Urothelium cell line (cell line): ENCODE measurements at places on chromosomes 1 and 21.

GRCh38 chr1:101905283-101905835, 91.4 kb downstream of the OLFM3 start:
- no peak for DNase-seq

DNA sequence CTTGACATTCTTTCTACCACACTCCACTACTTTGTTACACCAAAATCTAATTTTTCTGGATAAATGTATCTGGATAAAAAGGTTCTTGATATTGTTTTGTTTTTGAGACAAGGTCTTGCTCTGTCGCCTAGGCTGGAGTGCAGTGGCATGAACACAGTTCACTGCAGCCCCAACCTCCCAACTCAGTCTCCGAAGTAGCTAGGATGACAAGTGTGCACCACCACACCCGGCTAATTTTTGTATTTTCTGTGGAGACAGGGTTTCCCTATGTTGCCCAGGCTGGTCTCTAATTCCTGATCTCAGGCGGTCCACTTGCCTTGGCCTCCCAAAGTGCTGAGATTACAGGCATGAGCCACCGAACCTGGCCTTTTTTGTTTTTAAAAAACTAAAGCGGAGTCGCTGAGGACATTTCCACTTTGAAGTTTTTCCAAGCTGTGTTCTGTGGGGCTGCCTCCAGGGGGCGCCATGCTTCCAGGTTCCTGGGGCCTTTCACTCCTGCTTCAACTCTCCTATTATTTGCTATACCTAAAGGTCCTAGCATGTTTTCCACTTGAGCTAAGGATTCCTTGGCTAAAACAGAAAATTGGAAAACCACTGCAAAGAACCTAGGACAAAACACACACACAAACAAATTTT, 14.1 kb upstream of the NCMAP start:
- DNase-seq, result no peak

DNA sequence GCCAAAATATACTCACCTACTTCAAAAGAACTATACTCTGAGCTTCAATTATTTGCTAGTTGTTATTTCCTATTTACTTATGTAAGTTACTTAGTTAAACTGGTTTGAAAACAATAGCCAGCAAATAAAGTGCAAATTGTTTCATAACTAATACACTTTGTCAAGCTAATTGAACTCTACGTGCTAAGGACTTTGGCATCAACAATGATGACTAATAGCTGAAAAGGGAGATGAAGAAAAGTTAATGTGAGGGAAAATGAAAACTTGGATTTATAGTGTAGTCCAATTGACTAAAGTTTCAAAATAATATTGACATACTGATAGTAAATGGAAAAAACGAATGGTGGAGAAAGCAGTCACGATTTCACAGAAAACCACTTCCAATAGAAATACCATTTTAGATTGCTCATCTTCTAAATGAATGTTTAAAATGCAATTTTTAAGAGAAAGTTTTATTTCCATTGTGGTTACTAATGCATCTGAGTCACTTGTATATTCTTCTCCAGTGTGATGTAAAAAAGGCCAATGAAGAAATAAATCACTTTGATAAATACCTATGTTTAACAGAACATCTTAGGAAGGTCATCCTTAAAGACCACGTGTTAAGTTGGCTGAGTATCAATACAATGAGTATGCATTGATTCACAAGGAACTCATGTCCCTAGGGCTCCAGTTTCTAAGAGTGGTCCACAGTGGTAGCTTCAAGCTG, 455.2 kb downstream of the LTN1 start:
- peak; percentile 16 for DNase-seq

GRCh38 chr1:94463765-94464330, 45.7 kb downstream of the ABCD3 start:
- peak; percentile 34 for DNase-seq

- DNase-seq, result no peak
Measured at GRCh38 chr1:52676249-52676903, 21.8 kb downstream of the COA7 start.

DNA sequence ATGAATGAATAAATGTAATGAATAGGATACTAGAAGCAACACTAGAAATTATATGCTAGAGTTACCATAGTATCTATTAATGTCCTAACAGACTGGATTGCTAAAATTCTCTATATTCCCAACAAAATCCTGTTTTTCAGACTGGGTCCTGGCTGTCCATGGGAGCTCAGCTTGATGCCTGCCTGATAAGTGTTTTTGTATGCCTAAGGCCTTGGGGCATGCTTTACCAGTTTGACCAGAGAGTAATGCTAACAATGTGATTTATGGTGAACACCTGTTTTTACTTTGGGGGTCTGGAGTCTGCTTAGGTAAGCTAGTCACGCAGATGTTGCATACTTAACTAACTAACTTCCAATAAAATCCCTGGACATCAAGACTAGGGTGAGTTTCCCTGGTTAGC, 318.8 kb upstream of the DEPDC1 start:
- DNase-seq, result no peak

DNA sequence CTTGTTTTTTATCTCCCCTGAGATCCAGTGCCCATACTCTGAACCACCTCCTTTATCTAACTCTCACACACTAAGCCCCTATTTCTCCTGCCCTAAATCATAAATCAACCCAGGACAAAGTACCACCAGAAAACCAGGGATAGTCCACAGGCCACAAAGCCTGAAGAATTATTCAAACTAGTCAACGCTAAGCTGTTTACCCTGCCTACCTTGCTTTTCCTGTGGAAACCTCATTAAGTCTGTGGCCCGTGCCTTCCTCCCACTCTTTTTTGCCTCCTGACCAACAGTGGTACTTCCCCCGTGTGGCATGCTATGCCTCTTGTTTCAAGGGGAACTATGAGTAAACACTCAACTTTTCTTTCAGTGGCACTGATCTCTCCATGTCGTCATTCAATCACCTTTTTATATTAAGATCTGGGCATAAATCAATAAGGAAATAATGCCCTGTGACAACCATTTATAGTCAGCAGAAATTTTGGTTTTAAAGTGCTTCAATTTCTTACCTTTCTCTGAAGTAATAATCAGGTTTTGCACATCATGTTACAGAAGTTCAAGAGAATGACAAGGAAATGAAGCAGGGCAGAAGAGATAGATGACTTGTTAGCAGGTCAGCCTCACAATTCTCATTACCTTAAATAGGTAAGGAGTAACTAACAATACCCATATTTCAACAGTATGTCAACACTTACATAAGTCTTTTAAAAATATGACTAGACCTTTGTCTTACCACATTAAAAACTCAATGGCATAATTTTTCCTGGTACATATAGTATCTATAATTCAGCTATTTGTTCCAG, 32.1 kb downstream of the EYA3 start:
- no peak for DNase-seq

DNA sequence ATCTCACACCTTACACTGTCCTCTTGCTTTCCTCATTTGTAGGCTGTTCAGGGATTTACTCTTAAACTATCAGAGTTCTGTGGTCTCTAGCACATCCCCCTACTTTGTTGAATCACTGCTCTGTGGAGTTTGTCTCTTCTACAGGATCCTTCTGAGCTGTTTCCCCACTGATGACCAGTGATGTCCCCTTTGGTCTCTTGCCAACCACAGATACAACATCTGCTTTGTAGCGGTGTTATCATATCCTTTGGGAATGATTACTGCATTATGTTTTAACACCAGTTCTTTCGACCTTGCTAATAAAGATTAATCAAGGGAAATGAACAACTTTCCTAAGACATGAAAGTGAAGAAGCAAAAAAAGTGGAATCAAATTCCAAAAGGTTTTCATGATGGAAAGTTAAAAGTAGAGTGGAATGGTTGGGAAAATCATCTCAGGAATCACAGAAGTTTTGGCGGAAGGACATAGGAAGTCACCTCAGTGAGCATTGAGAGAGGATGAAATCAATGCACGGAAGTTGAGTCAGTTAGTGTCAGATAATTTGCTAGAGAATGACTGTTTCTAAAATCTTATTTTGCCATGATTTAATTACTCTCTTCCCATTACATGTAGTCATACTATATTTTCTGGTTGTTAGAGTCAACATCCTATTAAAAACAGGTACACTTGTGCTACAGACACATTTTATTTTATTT, 11.2 kb downstream of the OR10K2 start:
- no peak for DNase-seq

DNA sequence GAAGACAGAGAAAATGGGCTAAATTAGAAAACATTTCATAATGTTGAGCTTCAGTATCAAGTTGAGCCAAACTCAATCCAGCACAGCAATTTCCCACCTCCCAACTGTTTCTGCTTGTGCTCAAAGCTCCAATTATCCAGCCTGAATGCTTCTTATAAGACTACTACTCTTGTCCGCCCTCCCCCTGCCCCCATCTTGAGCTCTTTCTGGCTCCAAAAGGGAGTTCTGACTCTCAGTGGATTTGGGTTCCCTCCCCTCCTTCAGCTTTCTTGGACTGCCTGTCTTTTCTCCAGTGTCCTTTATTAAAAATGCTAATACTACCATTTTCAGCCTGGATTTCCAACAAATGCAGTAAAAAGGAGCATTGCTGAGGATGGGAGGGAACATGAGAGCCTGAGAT, 174.8 kb downstream of the ASTN1 start:
- DNase-seq, result no peak

DNA sequence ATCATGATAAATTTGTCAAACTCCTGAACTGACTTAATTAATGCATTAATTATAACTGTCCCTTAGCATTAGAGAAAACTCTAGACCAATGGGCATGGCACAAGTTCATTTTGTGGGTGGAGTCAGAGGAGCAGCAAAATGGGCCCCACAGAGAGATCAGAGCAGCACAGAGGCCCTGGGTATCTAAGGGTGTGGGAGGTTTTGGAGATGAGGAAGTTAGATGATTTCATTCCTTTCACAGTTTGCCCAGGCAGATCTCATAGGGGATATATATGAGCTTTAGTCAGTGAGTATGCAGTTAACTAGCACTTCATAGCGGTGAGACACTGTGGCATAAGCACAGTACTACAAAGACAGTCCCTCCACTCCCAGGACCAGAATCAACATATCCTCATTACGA, 117.3 kb downstream of the MAB21L3 start:
- DNase-seq, result no peak

DNA sequence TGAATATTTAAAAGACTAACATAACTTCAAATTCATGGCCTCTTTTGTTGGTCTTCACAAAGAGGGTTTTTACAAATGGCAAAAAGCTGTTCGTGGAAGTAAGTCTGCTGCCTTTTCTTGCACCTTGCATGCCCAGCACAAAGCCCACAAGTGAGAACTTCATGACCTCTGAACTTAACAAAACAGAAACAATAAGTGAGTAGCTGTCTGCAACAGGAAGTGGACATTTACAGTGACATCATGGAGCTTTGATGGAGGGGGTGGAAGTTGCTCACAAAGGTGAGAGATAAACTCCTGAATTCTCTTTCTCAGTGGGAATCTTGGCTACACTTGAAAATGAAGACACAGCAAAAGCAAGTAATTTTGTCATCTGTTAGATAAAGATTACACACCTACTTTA, 303.3 kb upstream of the DEPDC1 start:
- DNase-seq, result no peak

GRCh38 chr1:107804741-107805140, 160.2 kb downstream of the VAV3 start:
- DNase-seq, result no peak

GRCh38 chr1:39955547-39956539, 898 bp downstream of the MFSD2A start:
- no peak for DNase-seq

DNA sequence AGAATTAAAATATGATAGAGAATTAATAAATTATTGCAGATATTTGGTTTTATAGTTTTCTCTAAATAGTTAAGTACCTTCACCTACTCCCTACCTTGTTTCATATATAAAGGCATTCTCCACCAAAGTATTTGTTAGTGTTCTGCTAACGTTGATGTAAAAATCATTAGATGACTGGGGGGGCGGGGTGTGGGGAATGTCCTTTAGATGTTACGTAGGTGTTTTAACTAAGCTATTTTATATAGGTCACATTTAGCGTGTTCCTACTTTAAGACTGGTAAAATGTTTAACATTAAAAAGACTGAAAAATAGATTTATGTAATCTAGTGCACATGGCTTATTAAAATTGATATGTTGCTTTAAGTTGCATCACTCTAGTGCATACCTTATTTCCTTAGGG, 48.6 kb downstream of the PTPRC start:
- DNase-seq, result no peak

DNA sequence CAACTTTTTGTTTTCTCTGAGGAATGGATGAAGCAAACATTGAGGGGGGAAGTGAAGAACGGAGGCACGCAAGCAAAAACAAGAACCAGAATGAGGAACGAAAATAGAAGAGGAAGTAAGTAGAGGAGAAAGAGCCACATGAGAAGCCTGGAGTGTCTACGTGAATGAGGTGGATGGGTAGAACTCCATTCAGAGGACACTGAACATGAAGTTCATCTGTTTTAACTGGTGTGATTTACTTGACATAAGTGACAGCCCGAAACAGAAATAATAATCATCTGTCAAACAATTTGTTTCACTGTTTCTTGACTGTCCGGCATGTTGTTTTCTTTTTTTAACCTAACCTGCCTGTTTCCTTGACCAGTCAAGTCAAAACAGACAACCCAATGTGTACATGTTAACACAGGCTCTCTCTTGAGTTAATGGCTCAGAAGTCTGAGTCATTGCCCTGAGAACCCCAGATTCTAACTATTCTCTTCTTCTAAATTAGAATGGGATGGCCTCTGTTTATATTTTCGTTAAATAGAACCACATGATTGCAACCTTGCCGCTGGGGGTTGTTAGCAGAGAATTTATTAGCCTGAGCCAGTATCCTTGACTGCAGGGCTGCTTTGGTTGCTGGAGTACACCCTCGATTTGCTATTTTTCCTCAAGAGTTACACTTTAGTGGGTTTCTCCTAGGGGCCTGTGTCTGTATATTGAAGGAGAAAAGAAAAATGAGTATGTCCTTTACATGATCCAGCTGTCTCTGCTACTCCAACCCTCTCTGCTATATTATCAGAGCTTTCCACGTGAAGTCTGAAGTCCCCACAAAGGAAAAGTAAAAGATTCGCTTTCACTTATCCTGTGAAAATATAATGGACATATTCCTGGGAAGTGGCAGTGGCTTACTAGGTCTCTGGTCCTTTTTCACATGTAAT, 151.7 kb downstream of the ZC3H11B start:
- DNase-seq, result no peak

- no peak for DNase-seq
Measured at GRCh38 chr1:30522031-30523004, 201.1 kb downstream of the MATN1 start.

DNA sequence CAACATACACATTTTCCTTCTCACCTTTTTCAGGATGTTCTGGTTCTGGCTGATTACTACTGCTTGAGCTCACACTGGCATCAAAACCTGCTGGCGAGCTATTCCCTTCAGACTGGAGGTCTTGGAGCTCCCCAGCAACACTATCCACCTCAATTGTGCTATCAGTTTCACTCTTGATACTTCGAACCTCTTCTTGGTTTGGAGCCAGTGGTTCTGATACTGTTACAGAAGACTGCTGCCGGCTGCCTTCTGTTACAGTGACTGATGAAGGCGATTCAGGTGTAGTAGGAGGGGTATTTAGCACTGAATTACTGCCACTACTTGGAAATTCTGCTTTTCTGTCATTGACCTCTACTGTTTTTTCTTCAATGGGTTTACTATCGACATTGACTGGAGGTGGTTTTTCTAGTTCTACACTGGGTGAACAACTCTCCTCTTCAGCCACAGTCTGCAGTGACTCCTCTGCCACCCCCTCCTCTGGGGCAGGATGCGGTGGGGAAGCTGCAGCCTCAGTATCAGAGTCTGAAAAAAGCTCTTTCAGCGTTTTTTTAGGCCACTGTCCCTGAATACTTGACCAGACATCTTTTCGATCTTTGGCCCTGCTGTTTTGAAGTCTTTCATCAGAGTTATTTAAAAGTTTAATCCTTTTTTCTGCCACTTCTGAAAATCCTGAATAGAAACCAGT, 20.7 kb upstream of the RBM34 start:
- DNase-seq, result no peak
